DMS 273 treated with DMSO at 0.1 percent for 48 hours (cell line): ENCODE measurements at places on chromosomes 6 and 20.

- no peak for DNase-seq
Measured at GRCh38 chr20:6767536-6768227, at the start of gene BMP2. TSS of gene BMP2 (plus strand) at chr20:6767686. CDS start at chr20:6770127, 2,441 bp downstream.

GRCh38 chr20:49526056-49526455 is 41.9 kb downstream of the PTGIS start:
- no peak for DNase-seq

GRCh38 chr6:40252531-40253258 is 318.4 kb upstream of the MOCS1 start:
- DNase-seq, result no peak

DNA sequence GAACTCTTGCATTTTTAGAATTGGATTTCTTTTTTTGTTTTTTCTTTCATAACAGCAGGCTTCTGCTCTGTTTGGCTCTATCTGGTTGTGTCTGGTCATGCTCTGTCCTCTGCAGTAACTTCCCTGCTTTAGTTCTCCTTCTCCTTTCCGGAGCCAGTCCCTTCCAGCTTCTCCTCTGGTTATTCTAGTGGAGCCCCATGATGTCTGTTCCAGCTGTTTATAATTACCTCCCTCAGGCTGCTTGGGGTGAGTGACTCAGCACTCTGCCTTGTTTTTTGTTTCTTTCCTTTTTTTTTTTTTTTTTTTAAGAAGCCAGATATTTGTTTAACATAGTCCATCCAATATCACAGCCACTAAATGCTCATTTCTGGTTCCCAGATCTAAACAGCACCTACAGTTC is 409.6 kb downstream of the MAFB start:
- no peak for DNase-seq

DNA sequence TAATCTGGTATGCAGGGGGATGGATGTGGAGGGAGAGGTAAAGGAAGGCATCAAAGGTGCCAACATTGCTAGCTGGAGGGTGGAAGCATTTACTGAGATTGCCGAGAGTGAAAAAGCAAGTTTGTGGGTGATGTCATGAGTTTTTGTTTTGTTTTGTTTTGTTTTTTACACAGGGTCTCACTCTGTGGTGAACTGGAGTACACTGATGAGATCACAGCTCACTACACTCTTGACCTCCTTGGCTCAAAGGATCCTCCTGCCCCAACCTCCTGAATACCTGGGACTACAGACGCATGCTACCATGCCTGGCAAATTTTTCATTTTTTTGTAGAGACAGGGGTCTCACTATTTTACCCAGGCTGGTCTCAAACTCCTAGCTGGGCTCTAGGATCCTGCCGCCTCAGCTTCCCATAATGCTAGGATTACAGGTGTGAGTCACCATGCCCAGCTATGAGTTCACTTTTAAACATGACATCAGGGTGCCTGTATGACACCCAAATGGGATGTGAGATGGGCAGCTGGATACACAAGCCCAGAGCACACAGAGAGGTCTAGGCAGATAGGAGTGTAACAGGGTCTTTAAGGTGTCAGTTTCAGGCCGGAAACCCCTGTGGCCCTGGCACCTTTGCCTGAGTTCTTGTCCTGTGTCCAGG is 35.1 kb upstream of the HMGA1 start:
- DNase-seq, result no peak

GRCh38 chr6:165227644-165228329 is 81.6 kb downstream of the C6orf118 start:
- no peak for DNase-seq

DNA sequence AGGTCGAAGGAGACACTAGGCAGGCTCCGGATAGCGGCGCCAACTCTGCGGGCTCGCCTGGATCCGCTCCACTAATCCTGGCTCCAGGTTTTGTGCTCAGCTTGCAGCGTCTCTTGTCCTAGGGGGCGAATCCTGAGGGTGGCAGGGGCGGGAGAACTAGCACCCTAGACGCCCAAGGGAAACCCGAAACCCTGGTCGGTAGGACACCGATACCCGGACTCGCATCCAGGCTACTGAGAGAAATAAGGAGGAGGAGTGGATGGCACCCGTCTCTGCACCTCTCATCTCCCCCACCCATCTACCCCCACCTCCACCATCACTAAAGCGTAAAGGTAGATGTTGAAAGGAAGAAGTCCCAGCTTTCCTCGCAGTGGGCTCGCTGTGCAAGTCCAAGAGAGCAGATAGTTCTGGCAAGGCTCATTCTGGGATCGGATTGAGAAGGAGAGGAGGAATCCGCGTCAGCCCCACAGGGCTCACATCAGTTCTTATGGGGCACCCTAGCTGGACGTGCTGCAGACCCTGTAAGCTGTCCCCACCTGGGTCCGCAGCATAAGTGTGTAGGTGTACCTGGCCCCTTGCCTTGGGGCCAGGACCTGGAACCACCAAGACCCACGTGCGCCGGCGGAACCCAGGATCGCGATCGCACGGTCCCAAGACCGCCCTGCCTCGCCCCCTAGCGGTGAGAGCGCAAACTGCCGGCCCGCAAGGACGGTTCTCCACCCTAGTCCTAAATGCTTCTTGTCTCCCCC is 6.9 kb downstream of the SLC32A1 start:
- DNase-seq, result peak; percentile 67

GRCh38 chr6:168496139-168496996 is 55.4 kb downstream of the SMOC2 start:
- no peak for DNase-seq

DNA sequence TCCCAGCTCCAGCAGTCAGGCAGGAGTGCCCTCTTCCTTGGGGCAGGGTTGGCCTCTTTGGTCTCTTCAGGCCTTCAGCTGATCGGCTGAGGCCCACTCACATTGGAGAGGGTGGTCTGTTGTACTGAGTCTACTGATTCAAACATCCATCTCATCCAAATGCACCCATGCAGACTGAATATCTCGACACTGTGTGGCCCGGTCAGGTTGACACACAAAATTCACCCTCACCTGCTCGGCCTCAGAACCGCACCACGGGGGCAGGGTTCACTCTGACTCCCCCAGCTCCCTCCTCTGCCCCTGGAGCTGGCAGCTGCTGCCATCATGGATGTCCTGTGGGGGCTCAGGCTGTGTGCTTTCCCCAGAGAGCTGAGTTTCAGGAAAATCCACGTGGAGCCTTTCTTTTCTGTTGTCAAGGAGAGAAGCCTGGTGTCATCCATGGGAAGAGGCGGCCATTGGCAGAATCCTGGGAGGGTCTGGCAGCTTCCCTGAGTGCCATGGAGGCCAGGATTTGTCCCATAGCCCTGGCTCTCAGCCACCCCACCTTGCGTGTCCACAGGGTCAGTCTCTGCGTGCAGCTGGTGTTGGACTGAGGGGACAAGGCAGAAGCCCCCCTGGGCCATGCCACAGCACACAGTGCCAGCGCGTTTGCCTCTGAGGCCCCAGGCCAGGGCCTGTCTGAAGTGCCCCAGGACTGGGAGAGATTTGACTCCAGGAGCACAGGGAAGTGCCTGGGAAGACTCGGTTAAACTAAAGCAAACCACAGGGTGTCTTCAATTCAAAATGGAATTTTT is 114.1 kb downstream of the ERMARD start:
- no peak for DNase-seq
